ENCODE measurements at places on chromosomes 5 and 9.
A peak's percentile ranks its signal among the peaks of the same experiment; 100 is the strongest.

DNA sequence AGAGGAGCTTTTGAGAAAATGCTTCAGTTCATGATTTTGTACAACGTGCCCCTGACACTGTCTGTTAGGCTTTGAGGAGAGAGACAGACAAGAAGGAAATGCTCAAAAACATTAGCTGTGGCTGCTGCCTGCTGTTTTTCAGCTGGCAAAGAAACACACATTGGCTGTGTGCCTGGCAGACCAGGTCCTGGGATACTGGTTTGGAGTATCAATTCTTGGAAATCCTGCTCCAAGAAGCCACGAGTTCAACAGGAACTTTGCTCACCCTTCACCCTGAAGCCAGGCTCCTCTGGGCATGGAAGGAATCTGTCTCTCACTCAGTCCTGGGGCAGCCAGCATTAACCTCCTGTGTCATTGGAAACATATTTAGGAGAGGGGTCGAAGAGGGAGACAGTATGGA is 245.5 kb downstream of the AUH start:
- DNase-seq = no peak

DNA sequence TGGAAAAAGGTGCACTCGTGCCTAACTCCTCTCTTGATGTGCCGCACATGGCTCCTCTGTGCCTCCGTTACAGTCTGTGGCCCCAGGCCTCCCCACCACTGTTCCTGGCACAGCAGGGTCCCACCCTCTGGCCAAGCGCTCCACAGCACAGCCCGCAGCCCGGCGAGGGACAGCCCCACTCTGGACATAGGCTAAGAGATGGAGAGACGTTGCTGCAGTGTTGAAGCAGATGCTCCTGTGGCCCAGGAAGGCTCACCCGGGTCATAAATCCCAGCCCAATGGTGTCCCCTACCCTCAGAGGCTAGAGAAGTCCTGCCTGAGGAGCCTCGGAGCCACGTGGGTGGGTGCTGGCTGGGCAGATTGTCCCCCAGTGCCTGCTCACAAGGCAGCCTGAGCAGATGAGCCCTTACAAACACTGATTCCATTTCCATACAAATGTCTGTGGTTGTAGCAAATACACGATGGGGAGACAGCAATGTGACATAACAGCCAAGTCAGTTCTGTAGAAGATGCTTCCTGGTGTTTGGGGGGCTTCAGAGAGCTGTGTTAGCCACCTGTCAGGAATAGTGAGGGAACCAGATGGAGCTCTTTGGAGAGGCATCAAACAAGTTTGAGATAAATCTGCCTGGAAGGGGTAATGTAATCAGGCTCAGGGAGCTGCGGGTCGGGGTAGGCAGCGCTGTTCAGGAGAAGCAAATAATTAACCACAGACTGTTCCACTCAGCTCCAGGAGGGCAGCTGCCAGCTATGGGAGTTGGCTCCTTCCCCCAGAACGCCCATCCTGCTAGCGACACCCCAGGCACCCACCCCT is 41.7 kb downstream of the C5orf15 start:
- DNase-seq = no peak

- DNase-seq = no peak
These were observed 46.8 kb downstream of the NSUN2 start for GRCh38 chr5:6585939-6586646.

- peak; percentile 88 for DNase-seq
These were observed 4.0 kb downstream of the SIT1 start for GRCh38 chr9:35646533-35647265.

DNA sequence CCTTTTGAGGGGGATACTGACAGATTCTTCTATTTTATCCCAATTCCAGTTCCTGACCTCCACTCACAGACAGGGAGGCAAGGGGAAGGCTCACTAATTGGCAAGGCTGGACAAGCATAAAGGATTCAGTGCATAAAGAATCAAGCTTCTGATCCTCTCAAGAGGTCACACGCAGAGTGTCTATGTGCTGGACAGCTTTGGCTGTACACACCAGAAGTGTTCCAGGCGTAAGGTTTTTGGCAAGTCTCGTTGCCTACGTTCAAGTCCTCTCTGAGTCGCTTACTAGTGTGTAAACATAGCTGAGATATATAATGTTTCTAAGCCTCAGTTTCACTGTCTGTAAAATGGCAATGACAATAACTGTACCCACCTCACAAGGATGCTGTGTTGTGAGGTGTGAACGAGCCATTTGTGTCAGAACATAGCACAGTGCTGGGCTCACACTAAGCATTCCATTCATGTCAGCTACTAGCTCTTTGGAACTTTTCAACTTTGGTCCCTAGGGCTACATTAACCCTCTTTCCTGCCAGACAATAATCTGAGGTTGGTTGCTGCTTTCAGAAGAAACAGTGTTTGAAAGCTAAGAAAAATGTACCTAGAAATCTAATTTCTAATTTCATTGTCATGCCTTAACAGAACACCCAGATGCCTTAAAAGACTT is 52.1 kb downstream of the PALM2AKAP2 start:
- no peak for DNase-seq

DNA sequence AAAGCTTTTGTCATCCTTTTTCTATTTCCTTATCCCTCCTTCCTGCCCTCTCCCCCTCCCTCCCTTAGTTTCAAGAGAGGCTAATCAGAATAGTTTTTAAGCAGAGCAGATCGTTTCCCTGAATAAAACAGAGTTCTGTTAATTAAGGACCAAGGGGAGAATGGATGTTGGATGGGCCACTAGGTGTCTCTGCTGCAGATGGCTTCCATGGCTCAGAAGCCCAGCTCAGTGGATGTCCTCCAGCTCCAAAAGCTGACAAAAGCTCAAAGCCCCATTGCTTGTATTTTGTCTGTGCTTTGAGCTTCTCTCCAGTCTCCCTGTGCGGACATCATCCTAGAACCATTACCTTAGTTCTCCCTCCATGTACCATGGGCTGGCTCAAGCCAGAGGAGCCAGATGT is 21.0 kb upstream of the NPR3 start:
- DNase-seq = no peak

DNA sequence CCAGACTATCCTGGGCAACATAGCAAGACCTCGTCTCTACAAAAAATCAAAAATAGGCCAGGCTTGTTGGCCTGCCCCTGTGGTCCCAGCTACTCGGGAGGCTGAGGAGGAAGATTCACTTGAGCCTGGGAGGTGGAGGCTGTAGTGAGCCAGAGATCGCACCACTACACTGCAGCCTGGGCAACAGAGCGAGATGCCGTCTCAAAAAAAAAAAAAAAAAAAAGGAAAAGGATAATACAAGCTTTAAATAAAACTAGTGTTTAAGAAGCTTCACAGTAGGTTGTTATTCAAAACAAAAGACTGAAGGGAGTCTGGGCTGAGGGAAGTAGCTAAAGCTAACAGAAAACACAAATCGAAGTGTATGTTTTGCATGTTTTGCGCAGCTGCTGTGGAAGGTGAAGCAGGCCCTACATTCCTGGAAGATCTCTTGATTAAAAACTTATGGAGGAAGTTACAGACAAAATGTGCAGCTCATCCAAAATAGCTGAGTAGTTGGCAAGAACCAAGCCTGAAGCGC is 581 bp upstream of the C9orf40 start:
- DNase-seq = no peak

DNA sequence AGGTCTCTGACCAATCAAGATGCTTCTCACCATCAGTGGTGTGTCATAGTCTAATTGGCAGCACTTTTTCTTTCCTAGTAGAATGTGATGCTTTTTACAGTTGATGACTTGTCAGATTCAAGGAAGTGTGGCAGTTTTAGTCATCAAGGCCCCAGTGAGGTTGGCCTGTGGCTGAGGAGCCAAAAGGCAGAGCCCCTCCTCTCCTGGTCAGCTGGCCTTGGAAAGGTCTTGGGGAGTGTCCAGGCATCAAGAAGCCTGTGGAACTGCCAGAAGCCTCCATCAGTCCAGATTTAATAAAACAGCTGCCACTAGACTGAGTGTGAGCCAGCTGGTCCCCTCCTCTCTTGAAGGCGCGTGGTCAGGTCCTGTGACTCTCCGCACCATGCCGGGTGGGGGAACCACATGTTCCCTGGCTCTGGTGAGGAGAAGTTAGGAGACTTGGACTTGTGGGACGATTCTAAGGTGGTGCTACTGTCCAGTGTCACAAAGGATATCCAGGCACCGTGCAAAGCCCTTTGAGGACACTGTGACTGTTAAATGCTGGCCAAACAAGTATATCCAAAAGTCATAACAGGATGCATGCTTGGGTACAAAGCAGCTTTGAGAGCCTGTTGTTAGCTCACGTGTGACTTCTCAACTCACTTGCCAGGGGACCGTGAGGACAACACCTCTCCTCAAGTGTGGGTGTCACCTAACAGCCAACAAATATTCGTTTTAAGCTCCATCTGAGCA is 6.1 kb upstream of the ANGPTL2 start:
- DNase-seq = no peak

DNA sequence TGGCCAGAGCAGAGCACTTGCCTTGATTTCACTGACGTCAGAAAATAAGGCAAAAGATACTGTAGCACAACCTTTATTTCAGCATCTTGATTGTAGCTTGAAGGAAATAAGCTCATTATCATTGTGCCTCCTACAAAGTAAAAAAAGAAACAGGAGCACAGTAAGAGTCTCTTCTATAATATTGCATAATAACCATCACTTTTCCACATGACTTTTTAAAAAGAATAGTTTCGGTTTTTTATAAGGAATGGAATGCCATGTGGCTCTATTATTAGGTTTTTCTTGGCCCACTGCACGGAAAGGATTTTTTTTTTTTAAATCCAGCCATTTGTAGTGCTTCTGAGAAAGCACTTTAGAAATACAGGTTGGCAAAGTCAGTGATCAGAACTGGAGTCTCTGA is 655.3 kb downstream of the LRRC70 start:
- DNase-seq = no peak

- DNase-seq = no peak
These were observed 9.4 kb upstream of the CARD19 start for GRCh38 chr9:93086447-93087224.
